ENCODE measurements at places on chromosomes 3 and 15.

GRCh38 chr15:100020189-100020588 lies 287.0 kb upstream of the LYSMD4 start:
- no peak for DNase-seq

GRCh38 chr3:131747466-131747865 lies 244.7 kb upstream of the MRPL3 start:
- DNase-seq: no peak

DNA sequence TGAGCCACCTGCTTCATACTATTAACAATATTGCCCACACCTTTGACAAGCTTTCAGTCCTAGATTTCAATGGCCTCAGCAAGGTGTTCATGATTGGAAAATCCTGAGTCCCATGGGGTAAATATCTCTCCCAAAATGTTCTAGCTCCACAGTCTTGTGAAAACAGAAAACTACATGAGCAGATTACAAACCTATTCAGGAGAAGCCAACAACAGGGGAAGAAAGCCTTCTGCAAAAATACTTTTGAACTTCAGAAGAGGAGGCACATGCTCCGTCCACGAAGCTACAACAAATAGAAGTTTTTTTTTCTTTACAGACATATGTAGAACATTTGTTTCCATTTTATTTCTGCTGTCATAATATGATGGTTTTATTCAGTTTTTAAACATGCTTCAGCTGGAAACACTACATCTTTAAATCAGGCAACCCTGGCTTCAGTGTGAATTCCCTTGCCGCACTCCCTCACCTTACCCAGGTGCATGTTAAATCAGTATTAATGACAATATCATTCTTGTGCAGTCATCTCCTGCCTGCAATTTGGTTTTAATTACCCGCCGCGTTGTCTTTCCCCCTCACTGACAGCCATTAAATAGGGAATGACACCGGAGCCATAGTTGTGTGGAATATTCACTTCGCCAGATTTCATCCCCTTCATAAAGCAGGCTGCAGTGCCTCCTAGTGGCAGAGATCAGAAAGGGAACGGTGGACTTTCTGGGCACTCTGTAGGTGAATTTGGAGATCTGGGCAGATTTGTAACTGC lies 725.5 kb upstream of the ARRDC4 start:
- peak; percentile 21 for DNase-seq

DNA sequence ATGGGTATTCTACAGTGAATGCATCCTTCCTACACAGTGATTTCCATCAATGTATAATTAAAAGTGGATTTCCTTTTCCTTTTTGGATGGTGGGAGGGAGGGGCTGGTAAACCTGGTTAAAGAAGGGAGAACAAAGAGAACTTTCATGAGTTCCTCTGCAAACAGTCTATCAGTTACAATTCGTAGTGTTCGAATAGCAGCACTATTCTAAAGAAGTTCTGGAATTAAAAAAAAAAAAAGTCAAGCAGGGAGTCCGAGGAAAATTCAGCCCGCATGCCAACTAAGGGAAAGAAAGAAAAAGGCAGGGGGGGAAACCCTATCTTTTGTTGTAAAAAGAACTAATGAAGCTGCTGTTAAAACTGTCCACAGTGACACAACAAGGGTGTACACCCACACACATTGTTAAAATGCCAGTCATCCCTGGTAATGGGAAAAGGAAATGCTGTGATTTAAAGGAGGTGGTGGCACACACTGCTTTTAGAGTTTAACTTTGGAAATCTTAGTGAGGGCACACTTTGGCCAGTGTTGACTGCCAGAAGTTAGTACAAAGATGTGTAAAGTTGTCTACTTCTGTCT lies 521.2 kb downstream of the ZIC1 start:
- no peak for DNase-seq

- DNase-seq: no peak
These were observed 237.6 kb upstream of the BHLHE40 start for GRCh38 chr3:4741404-4742307.

DNA sequence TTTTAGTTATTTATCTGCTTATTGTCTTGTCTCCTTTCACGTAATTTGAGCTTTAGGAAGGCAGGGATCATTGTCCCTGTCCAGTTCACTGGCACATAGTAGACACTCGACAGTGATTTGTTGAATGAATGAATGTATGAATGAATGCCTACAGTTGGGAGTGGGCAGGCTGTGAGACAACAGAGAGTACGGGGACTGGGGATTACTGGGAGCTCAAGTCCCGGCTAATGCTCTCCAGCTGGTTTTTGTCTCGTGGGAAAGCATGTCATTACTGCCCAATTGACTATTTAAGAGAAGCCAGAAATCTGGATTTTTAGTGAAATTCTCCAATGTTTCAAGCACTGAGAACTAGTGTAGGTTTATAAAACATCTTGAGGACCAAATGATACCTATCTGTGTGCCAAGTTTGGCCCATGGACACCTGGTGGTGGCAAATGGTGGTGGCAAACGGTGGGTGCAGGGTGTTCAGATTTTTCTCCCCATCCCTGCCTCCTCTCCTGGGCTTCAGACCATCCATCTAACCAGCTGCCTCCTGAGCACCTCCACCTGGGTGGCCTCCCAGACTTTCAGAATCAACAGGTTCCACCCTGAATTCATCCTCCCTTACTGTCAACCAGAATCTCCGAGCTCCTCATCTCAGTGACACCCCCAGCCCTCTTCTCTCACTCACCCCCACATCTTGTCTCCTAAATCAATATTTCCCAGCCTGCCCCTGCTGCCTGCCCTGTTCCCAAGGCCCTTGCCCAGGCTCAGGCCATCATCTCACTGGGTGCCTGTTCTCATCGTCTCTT lies 36.2 kb upstream of the TRH start:
- DNase-seq: no peak

DNA sequence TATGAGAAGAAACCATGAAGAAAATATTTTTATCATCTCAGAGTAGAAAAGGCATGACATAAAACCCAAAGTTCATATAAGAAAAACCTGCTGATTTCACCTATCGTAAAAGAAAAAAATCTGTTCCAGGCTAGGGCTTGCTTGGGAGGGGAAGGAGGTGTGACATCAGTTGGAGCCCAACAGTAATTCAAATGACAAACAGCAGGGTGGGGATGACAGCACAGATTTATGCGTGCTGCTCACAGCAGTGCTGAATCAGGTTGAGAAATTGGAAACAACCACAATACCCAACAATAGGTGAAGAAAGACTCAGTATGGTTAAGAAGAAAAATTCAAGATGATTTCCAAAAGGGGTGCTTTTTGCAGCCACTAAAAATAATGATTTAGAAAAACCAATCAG lies 172.4 kb downstream of the PDE8A start:
- DNase-seq: no peak

- no peak for DNase-seq
These were observed 13.4 kb downstream of the IFT57 start for GRCh38 chr3:108208831-108209230.

DNA sequence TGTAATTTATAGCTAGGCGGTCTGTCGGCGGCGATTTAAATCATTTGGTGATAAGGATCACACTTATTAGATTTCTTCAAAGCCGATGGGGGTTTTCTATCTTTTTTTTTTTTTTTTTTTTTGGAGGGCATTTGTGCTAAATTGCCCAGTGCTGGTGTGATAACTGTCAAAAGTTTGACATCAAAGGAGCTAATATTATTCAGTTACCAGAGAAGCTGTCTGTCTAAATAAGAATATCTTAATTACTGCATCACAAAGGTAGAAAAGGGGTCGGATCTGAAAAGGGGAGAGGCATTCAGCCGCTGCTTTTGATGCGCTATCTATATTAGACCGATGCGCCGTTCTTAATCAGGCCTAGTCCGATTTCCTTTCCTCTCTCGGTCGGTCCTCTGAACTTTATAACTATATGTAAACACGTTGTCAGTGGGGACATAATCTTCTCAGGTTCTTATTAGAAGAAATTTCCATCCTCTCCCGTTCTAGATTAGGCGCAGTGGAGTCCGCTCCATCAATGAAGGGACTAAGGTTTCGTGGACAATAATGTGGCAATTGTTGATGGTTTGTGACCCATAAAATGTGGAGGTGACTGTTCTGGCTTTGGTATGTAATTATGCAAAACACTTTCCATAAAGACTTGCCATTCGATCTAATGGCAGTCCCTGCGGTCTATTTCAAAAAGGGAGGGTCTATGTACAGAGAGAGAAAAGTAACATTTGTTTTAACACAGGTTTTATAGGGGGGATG lies 31.7 kb downstream of the NR2F2 start:
- no peak for DNase-seq

DNA sequence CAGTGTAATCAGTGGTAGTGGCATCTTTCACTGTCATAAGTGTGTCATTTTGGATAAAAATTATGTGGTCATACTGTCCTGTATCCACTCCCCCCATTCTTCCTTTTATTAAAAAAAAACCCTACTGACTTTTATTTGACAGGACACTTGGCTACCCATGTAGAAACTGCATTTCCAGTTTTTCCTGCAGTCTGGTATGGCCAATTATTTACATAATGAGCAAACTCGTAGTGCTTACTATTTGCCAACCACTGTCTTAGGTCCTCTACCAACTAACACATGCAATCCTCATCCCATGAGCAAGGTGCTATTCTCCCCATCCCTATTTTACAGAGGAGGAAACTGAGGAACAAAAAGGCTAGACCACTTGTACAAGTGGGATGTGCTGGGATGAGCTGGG lies 129.1 kb downstream of the MECOM start:
- DNase-seq: no peak

GRCh38 chr15:29046281-29046810 lies 160.6 kb downstream of the APBA2 start:
- no peak for DNase-seq

DNA sequence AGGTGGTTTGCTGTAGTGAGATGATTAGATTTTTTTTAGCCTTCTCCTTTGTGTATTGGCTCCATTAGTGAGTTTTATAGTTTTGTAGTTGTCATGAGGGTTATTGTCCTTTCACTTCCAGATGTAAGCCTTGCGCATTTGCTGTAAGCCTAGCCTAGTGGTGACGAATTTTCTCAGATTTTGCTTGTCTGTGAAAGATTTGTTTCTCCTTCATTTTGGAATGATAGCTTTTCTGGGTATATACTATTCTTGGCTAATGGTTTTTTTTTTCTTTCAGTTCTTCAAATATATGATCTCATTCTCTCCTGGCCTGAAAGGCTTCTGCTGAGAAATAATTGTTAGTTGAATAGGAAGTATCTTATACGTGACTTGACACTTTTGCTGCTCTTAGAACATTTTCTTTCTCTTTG lies 166.5 kb upstream of the THRB start:
- DNase-seq: no peak

GRCh38 chr15:29089731-29090616 lies 179.6 kb downstream of the NSMCE3 start:
- no peak for DNase-seq

DNA sequence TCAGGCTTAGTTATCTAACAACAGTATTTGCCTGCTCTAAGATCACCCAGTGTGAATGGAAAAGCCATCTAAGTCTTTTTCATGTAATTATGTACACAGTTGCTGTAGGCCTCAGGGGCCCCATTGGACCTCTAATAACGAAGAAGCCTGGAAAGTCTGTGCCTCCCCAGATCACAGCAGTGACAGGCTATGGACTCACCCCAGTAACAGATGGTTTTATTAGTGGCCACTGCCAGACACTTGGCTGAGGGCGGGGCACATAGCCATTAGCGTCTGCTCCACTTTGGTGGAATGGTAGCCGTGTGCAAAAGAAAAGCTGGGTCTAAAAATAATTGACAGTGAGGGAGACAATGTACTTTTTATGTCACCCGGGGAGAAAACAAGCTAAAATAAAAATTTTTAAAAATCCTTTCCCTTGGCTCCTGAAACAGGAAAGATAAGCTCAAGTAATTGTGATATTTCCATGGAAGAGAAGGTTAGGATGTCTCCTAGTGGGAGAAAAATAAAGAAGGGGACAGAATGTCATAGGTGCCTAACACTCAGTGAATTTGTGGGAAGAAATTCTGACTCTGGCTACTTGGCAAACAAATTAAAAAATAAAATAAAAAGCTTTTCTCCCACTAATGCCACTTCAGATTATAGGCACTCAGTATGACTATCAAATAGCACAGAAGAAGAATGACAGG lies 44.3 kb upstream of the ZNF385D start:
- no peak for DNase-seq

DNA sequence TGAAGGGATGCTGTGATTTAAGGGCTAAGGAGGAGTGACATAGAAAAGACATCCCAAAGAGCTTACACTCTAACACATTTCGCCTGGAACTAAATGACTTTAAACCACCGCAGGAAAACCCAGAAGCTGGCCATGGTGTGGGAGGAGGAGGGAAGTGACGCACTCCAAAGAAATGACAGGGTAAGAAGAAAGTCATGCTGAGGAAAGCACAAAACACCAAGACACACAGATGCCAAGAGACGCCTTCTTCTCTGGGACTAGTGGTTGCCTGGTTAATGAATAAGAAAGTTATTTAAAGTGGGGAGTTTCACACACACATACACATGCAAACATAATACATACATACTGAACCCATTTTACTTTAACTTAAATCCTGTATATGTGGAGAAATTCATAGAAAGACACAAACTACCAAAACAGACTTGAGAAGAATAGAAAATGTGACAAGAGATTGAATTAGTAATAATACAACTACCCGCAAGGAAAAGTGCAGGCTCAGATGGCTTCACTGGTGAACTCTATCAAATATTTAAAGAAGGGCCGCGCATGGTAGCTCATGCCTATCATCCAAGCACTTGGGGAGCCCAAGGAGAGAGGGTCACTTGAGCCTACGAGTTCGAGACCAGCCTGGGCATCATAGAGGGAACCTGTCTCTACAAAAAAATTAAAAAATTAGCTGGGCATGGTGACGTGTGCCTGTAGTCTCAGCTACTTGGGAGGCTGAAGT lies 125.5 kb downstream of the NSMCE3 start:
- no peak for DNase-seq

- DNase-seq: no peak
These were observed 26.4 kb downstream of the ACAA1 start for GRCh38 chr3:38110314-38111050.

- no peak for DNase-seq
These were observed 143.7 kb upstream of the KCNMB2 start for GRCh38 chr3:178392511-178392926.

GRCh38 chr3:194203482-194204041 lies 67.6 kb downstream of the HES1 start:
- peak; percentile 17 for DNase-seq

GRCh38 chr3:38837358-38837757 lies 21.3 kb upstream of the SCN10A start:
- DNase-seq: no peak

DNA sequence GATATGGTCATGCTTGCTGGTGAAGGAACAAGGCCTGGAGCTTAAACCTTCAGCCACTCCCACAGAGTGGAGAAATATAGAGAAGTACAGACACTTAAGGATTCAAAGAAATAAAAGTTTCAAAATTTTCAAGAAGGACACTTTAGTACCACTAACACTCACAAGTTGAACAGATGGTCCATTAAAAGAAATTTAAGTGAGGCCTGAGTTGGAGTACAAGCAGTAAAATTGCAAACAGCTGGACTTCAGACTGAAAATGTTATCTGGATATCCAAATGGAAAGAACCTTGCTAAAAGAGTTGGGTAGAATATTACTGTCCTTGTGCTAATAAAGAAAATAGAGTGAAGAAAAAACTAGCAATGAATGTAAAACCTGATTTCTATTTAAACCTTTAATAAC lies 397.1 kb upstream of the KCNMB2 start:
- no peak for DNase-seq

GRCh38 chr15:71282076-71282475 lies 166.8 kb downstream of the THSD4 start:
- DNase-seq: no peak

GRCh38 chr15:49988766-49989165 lies 130.3 kb downstream of the ATP8B4 start:
- no peak for DNase-seq

All from activated naive CD4-positive, alpha-beta T cell treated with anti-CD3 and anti-CD28 coated beads, Interleukin-2, amount 50 U/mL, for 16 hours (primary cell).